Cardiac muscle cell (in vitro differentiated cells and primary cell): ENCODE measurements at places on chromosomes 6 and 20. TPM values are rescaled to one million over a fixed set of nuclear protein-coding genes. Genes with fewer than 3 reads are reported as not detected.

The MRPS10 gene
- total RNA-seq, result 15.8 and 20.6 TPM in 2 replicates

The TAF4 gene
- 8.8 and 21.1 TPM in 2 replicates for total RNA-seq

DNA sequence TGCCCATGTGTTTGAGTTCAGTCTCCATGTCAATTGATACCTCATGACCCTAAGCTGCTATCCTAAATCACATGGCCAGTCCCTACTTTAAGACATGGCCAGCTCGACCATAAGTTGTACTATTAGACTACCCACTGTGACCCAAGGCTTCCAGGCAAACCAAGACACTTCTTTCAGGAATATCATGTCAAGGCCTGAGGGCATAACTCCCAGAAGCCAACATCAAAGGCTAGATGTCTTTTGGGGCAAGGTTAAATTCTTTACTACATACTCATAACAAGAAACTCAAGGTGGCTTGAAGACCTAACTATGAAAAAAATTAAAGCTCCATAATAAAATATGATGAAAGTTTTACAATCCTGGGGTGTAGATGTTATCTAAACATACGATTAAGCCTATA is 228.3 kb upstream of the PRND start:
- no peaks in the 10 kb centered on the region for H3K4me1 ChIP-seq
- H3K4me3 ChIP-seq, result no peak overlapping the region
- H3K27me3 ChIP-seq, result no peaks in the 10 kb centered on the region
- H3K36me3 ChIP-seq, result no peaks in the 10 kb centered on the region

DNA sequence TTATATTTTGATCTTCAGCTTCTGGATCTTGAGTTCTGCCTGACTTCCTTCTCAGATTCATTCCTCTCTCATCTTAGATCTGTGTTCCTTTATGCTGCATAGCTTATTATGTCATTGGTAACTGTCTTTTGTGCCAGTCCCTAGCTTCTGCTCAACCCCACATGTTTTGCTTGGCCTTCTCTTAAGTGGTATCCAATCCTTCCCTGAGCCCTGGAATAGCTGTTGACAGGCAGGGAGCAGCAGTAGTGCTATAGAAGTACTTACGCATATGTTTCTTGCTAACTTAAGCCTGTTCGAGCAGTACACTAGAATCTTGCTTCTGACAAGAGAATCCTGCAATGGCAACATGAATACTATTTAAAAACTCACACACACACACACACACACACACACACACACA is 13.6 kb upstream of the GRIK2 start:
- H3K4me3 ChIP-seq, result no peak overlapping the region
- no peak overlapping the region for H3K27ac ChIP-seq
- DNase-seq, result peak; percentile 44
- H3K27me3 ChIP-seq, result no peaks in the 10 kb centered on the region
- H3K36me3 ChIP-seq, result no peaks in the 10 kb centered on the region

- H3K4me1 ChIP-seq, result no peaks in the 10 kb centered on the region
- no peak for DNase-seq
- no peak overlapping the region for H3K27ac ChIP-seq
- H3K27me3 ChIP-seq, result peaks cover 10% of the 10 kb centered on the region
- H3K4me3 ChIP-seq, result no peak overlapping the region
Observed at GRCh38 chr6:85127168-85127498, 322.8 kb upstream of the NT5E start.

- H3K36me3 ChIP-seq, result peaks cover 49% of the 10 kb centered on the region
- H3K27me3 ChIP-seq, result no peaks in the 10 kb centered on the region
- peak overlapping the region; percentile 39 for H3K27ac ChIP-seq
Observed at GRCh38 chr6:7899101-7899888, 11.3 kb downstream of the TXNDC5 start.

GRCh38 chr6:91497770-91498169 is 910.9 kb upstream of the MAP3K7 start:
- no peaks in the 10 kb centered on the region for H3K36me3 ChIP-seq
- no peak for DNase-seq
- no peaks in the 10 kb centered on the region for H3K27me3 ChIP-seq
- no peak overlapping the region for H3K4me3 ChIP-seq
- no peaks in the 10 kb centered on the region for H3K4me1 ChIP-seq

DNA sequence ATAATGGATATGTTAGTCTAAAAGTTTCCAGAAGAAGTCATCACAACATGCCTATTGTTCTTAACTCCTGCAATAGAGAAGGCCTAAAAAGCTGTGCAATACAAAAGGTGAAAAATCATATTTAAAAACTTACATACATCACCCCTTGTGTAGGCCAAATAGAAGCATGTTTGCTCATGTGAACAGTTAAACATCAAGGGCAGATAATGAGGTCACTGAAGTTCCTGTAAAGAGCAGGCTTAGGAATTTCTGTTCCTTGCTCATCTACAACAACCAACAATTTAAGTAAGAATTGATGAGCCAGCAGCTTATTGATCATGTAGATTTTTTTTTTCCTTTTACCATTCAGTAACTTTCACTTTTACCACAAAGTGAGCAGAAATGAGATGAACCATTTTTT is 7.5 kb upstream of the NUP153 start:
- no peaks in the 10 kb centered on the region for H3K36me3 ChIP-seq
- no peak overlapping the region for H3K4me3 ChIP-seq
- H3K27ac ChIP-seq, result no peak overlapping the region
- DNase-seq, result no peak
- H3K4me1 ChIP-seq, result no peaks in the 10 kb centered on the region
- H3K27me3 ChIP-seq, result no peaks in the 10 kb centered on the region

DNA sequence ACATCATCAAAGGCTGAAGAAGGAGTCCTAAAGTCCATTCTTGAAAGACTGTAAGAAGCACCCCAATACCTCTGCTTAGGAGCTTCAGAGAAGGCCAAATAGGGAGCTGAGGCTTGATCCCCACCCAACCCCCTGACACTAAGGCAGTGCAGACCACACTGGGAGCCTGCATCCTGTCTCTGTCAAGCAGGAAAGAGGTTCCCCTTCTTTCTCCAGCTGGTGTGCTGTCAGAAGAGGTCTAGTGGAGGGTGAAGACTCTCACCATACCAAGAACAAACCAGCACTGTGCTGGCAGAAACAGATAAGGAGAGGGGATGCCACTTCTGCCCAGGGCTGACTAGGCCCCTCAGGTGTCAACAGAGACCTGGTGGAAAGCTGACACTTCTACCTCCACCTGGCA is 19.9 kb downstream of the GZF1 start:
- peaks cover 7% of the 10 kb centered on the region for H3K4me1 ChIP-seq
- H3K27ac ChIP-seq, result peak overlapping the region; percentile 42
- peaks cover 22% of the 10 kb centered on the region for H3K36me3 ChIP-seq
- DNase-seq, result no peak

DNA sequence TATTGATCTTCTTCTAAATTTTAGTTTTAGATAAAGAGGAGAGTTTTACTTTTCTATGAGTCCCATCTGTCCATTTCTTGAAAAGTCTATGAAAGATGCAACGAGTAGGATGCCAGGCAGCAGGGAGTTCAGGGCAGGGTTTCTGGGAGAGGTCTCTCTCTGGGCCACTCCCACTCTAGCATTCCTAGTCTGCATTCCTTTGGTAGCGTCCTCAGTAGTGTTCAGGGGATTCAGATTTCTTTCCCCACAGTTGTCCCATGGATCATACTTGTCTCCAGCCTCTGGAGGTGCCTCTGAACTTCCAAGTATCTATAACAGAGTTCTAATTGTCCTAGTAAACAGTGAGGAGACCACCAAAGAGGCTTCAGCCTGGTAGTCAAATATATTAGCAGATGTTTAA is 225.3 kb downstream of the RIMS1 start:
- no peaks in the 10 kb centered on the region for H3K36me3 ChIP-seq
- no peak overlapping the region for H3K4me3 ChIP-seq
- DNase-seq, result no peak
- no peak overlapping the region for H3K27ac ChIP-seq

DNA sequence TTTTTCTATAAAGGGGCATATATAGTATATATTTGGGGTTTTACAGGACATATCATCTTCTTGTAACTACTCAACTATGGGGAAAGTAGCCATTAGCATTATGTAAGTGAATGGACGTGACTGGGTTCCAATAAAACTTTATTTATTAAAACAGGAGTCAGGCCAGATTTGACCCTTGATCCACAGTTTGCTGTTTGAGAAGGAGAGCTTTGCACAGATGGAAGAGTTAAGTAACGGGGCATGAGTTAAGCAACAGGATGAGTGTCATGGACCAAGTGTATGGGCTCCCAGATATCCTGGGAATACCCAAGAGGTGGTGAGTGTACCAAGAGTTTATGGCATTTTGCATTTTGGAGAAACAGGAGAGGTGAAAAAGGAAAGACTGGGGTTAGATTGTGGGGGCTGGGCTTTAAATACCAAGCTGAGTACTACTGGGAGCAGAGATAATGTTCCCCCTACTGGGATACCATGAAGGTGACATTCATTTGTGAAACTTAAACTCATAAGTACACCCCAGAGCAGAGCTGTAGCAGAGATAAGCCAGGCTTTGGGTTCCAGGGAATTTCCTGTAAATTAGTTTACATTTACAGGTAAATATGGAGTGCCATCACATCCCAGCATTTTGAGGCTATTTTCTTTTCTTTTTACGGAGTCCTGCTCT is 18.5 kb upstream of the SCUBE3 start:
- H3K27ac ChIP-seq, result no peak overlapping the region
- no peaks in the 10 kb centered on the region for H3K27me3 ChIP-seq
- no peaks in the 10 kb centered on the region for H3K36me3 ChIP-seq
- DNase-seq, result no peak
- no peak overlapping the region for H3K4me3 ChIP-seq

DNA sequence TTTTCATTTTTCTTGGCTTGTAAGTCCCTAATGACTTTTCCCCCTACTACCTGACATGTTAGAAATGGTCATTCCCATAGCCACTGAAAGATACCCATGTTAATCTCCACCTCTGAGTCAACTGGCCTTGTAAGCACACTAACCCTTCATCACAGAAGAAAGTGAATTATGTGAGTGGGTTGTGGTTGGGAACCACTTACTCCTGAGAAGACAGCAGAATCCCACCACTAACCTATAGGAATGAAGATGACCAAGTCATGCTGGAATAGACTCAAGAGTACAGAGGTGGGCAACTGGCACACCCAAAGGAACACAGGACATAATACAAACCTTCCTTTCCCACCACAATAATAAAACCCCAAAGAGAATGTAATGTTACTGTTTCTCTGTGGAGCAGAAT is 30.1 kb downstream of the RAMACL start:
- H3K4me1 ChIP-seq, result no peaks in the 10 kb centered on the region
- H3K4me3 ChIP-seq, result no peak overlapping the region
- no peak overlapping the region for H3K27ac ChIP-seq
- no peak for DNase-seq
- H3K36me3 ChIP-seq, result no peaks in the 10 kb centered on the region
- no peaks in the 10 kb centered on the region for H3K27me3 ChIP-seq

GRCh38 chr20:33875055-33875454 is 63.9 kb downstream of the CHMP4B start:
- H3K4me1 ChIP-seq, result no peaks in the 10 kb centered on the region
- no peaks in the 10 kb centered on the region for H3K27me3 ChIP-seq

DNA sequence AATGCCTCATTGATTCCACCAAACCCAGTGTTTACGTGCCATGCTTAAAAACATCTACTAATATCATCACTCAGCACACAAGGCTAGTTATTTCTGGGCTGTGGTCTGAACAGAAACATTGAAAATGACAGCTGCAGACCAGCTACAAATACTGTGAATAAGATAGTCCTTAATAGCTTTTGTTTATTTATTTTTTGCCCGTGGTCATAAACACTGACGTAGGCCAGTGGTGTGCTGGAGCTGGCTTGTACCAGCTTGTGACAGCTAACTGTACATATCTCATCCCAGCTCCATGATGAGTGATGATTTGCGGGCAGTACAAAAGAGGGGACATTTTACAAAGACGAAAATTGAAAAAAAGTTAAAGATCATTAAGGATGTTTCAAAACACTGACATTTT is 1057.0 kb downstream of the EPHA7 start:
- no peaks in the 10 kb centered on the region for H3K4me1 ChIP-seq
- H3K27ac ChIP-seq, result no peak overlapping the region
- no peaks in the 10 kb centered on the region for H3K36me3 ChIP-seq
- no peaks in the 10 kb centered on the region for H3K27me3 ChIP-seq
- H3K4me3 ChIP-seq, result no peak overlapping the region

DNA sequence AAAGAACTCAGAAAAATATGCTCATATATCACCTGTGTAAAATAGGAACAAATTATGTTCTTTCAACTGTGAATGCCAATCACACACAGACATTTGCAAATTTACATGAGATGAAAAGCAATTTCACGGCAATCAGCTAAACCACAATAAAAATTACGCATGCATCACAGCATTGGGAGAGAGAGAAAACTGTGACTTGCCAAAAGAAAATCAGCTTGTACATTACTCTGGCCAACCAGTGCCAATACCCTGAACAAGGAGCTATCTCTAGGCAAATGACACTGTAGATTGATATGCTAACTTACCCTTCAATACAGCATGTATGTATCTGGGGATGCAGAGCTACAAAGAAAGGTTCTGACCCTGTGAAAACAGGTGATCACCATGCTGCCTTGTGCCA is 515.6 kb downstream of the EYS start:
- no peaks in the 10 kb centered on the region for H3K27me3 ChIP-seq
- no peak overlapping the region for H3K27ac ChIP-seq
- H3K36me3 ChIP-seq, result no peaks in the 10 kb centered on the region
- H3K4me3 ChIP-seq, result no peak overlapping the region
- no peak for DNase-seq
- no peaks in the 10 kb centered on the region for H3K4me1 ChIP-seq
